ENCODE measurements at places on chromosomes 16 and 17.

- no peak for DNase-seq
These were observed 136.3 kb downstream of the NLK start for GRCh38 chr17:28178800-28179199.

DNA sequence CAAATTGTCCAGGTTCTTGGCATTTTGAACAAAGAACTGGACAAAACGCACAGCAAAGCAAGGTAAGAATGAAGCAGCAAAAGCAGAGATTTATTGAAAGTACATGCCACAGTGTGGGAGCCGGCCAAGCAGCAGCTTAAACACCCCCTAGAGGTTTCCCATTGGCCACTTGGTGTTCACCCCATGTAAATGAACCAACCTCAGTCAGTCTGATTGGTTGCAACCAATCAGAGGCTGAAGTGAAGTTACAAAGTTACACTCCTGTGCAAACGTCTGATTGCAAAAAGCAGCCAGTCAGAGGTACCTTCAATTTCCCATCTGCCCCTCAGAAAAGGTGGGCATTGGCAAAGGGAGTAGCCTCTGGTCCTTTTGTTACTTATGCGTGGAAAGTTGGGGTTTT, 8.8 kb upstream of the ZNF263 start:
- no peak for DNase-seq

DNA sequence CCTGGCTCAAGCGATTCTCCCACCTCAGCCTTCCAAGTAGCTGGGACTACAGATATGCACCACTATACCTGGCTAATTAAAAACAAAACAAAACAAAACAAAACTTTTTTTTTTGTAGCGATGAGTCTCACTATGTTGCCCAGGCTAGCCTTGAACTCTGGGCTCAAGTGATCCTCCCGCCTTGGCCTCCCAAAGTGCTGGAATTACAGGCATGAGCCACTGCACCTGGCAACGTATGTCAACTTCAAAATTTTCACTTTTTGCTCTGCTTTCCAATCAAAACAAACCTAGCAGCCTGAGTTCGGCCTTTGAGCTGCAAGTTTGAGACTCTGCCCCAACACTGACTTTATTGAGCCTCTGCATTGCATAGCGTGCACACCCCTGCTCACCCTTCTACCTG, 4.5 kb upstream of the RAI1 start:
- DNase-seq, result no peak

- DNase-seq, result peak; percentile 89
These were observed 6.2 kb downstream of the JPH3 start for GRCh38 chr16:87608400-87608985.

DNA sequence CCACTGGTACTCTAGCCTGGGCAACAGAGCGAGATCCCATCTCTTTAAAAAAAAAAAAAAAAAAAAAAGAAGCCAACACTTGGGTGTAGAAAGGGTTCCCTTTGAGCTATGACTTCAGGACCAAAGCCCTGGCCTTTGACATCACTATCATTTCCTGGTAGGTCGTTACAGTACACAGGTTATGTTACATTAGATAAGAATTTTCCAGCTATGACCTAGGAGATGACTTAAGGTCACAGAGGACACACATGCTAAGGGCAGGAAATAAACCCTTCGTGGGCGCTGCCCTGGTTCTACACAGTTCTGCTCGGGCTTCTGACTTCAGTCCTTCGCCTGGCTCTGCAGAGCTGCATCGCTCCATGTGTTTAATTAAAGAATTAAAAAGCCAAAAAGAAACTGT, 112.0 kb downstream of the ADCY9 start:
- no peak for DNase-seq

- no peak for DNase-seq
These were observed 11.9 kb downstream of the C16orf86 start for GRCh38 chr16:67678354-67679023.

GRCh38 chr16:47712276-47713224, 251.4 kb downstream of the PHKB start:
- no peak for DNase-seq

DNA sequence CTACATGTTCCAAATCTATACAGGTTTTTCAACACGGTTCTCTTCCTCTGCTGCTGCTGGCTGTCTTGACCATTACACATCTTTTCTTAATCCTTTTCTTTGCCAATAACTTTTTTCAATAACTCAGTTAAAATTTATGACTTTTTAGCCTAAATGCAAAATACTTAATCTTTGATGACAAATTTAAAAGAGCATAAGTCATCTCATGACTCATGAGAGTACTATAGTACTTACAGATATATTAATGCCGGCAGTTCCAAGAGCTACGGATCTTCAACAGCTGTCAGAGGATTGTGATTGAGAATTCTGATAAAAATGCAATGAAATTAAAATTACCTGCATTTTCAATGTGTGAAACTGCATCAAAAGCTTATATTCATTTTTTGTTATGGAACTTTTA, 105.5 kb downstream of the KPNA2 start:
- no peak for DNase-seq

DNA sequence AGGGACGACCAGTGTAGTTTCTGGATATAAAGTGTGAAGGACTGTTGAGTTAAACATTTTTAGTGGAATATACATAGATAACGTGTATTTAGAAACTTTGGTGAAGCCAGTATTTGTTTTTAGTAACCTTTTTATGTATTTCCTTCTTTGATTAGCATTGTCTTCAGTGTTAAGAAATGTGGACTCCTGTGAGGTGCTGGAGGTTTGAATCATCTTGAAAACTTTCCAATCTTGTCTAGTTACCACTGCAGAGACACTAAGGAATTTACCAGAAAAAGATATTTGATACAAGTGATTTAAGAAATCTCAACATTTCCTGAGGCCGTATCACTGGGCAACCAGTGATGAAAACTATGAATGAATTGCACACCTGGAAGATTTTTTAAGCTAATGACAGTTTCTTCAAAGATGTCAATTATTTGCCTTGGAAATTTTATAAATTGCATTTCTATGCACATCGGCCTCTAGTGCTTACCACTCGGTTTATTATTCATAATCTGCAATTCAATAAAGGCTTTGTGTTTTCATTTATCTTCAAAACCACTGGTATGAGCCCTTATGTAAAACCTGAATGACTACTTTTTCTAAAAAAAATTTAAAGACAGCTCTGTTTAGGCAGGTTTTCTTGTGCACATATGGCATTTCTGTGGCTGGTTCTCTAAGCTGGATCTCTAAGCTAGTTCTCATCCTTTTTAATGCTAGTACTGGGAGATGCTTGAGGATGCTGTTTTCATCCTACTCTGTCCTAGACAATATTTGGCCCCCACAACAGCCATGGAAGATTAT, 31.4 kb upstream of the ADCY7 start:
- DNase-seq, result no peak

GRCh38 chr17:58200024-58200633, 7.6 kb downstream of the EPX start:
- DNase-seq, result peak; percentile 68

GRCh38 chr16:8677481-8677880, 3.1 kb downstream of the ABAT start:
- no peak for DNase-seq

DNA sequence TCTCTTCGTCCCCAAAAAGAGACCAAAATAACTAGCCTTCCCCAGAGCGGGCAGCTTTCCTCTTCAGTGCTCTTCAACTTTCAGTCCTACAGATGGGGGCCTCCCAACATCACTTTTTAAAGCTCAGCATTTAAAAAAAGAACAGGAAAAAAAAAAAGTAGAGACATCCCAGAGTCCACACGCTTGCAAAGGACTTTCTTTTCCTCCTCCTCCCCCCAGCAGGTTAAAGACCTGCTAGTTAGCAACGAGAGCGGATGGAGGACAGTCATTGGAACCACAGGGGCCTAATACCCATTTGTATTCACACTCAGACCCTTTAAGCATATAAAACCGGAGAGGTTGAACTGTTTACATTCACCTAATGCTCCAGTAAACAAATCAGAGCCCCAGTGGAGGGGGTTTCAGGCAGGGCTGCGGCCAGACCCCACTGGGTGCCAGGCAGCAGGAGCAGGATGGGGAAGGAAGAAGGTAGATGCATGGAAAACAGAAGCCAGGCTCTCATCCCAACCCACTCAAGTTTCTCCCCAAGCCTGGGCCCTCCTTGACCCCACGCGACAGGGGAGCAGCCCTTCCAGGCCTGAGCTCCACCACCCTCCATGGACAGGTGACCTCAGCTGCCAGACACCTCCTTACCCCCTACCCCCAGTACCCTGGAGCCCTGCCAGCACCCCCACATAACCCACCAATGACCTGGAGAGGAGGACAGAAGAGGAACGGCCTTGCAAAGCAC, 15.2 kb downstream of the ZFHX3 start:
- DNase-seq, result no peak

DNA sequence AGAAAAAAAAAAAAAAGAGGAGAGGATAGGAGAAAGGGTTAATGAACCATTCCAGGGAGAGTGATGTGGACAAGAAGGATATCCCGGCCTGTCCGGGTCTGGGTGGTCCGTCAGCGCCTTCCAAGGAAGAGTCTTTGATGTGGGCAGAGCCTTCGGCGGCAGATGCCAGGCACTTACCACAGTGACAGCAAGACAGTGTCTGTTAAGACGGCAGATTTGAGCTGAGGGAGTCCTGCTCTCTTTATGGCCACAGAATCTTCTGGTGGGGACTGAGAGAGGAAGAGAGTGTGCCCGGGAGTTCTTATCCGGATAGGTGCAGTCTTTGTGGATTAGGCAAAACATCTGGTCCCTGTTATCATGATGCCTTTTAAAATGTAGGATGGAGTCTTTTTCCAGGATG, 95.2 kb downstream of the ZDHHC7 start:
- DNase-seq, result no peak

- DNase-seq, result no peak
These were observed 22.4 kb upstream of the SCNN1B start for GRCh38 chr16:23279721-23280153.

DNA sequence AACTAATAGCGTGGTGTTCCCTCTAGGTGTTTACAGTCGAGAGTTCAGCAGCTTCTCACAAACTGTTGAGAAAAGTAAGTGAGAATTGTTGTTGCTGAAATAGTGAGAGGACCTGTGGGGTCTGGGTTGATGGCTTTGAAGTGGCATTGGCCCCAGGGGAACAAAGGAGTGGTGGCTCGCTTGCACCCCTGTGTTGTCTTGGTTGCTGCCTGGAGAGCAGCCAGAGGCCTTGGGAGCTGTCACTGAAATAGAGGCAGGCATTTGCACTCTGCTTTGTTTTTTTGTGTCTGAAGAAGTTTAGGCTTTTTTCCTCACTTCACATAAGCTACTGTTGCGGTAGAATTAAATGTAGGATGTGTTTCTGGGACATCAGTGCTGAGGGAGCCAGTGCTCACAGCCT, 36.8 kb downstream of the PRMT7 start:
- DNase-seq, result no peak

DNA sequence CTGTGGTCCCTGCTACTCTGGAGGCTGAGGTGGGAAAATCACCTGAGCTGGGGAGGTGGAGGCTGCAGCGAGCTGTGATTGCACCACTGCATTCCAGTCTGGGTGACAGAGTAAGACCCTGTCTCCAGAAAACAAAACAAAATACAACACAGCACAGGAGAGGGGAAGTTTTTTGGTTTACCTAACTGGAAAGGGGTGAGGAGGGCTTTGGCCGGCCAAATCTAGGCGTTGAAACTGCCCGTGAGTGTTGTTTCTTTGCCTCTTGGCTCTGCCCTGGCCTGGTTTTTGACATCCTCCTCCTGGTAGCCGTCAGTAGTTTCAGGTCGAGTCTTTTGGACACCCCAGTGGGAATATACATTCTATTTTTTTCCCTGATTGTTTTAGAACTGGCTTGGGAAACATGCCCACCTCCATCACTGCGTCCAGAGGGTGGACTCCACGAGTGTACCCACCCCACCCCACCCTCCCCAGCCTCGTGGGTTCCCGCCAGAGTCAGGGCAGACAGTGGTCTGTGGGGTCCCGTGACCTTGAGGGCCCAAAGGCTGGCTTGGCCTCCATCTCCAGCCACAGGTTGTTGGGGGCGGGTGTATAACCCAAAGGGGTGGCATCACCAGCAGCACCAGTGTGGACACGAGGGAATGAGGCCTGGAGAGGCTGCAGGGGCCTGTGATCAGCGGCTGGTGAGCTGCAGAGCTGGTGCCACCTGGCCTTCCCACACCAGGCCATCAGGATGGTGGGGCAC, 42.7 kb downstream of the NT5M start:
- DNase-seq, result no peak

- no peak for DNase-seq
These were observed 51.8 kb upstream of the CDC42EP4 start for GRCh38 chr17:73363442-73364154.

DNA sequence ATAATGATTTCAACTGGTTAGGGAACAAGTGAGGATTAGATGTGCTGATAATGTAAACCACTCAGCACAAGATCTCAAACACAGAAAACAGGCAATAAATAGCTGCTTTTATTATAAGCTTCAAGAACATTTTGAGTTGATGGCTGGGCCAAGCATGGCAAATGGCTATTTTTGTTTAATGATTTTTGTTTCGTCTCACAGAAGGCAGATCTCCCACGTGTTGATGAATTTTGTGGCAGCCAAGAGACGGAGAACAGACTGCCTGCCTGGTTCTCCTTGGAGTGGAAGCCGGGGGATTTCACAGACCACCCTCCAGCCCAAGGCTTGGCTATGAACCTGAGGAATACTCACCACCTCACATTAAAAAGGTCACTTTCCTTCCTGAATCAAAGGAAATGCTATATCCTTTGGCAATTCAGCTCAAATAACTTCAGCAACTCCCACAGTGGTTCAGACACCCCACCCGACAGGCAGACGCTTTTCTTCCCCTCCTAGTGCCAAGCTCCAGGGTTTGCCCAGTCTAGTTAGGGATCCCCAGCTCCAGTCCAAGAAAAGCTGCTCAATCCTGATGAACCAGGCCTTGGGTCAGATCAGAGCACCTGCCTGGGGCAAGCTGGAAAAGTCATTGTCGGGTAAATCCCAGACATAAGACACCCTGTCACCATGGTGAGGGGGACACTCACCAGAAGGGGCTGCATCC, 593.5 kb downstream of the TOX3 start:
- DNase-seq, result no peak

DNA sequence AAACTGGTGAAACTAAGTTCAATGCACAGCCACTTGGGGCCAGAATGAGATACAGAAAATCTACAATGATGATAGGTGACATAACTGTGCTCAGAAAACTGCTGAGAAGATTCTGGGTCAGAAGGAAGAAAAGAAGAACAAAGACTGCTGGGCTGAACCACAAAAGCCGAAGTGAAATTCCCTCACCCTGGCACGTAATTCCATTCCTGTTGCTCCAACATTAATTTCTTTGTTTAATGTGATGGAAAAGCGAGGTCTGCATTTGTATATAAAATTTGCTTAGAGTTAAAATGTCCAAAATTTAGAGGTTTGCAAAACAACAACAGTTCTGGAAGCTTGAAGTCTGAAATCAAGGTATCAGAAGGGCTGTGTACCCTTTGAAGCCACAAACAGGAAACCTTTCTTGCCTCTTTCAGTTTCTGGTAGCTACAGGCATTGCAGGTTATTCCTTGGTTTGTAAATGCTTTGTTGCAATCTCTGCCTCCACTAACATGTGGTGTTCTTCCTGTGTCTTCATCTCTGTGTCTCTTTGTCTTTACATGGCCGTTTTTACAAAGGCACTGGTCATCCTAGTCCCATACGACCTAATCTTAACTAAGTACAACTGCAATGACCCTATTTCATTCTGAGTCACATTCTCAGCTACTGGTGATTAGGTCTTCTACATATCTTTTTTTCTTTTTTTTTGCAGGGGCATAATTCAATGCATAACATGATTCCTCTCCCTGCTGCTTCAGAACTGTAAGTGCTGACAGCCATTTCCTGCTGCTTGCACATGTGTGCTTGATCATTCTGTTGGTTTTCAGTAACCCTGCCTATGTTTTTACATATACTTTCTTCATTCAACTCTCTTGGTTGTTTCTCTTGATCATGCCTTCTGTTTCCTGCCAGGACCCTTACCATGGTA, 603.0 kb upstream of the CDH8 start:
- DNase-seq, result no peak

GRCh38 chr17:7807206-7807605, 26.8 kb upstream of the KDM6B start:
- DNase-seq, result no peak

- no peak for DNase-seq
These were observed 9.8 kb downstream of the SLC12A3 start for GRCh38 chr16:56874800-56875199.
